ENCODE measurements at places on chromosomes 3 and 15.
A peak's percentile ranks its signal among the peaks of the same experiment; 100 is the strongest.

DNA sequence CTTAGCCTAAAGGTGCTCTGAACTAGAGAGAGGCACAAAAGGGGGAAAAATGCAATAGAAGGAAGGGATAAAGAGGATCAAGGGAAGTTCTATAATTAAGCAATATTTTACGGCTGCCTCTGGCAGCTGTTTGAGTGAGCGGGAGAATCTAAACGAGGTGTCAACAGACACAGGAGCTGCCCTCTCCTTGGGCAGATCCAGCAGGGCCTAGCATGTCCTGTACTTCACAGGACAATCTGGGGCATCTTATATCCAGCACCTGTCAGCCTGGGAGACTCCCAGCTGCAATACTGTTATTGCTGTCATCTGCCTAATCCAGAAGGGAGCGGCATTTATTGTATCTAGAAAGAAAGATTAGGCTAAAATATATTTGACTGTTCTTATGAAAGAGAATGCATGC, 68.9 kb downstream of the WWTR1 start:
- no peak for DNase-seq

GRCh38 chr3:50155891-50156290, 767 bp downstream of the SEMA3F start:
- no peak for DNase-seq

- DNase-seq = no peak
These were observed 46.2 kb upstream of the IREB2 start for GRCh38 chr15:78391781-78392180.

GRCh38 chr3:120498556-120499346, 48.0 kb upstream of the FSTL1 start:
- no peak for DNase-seq

DNA sequence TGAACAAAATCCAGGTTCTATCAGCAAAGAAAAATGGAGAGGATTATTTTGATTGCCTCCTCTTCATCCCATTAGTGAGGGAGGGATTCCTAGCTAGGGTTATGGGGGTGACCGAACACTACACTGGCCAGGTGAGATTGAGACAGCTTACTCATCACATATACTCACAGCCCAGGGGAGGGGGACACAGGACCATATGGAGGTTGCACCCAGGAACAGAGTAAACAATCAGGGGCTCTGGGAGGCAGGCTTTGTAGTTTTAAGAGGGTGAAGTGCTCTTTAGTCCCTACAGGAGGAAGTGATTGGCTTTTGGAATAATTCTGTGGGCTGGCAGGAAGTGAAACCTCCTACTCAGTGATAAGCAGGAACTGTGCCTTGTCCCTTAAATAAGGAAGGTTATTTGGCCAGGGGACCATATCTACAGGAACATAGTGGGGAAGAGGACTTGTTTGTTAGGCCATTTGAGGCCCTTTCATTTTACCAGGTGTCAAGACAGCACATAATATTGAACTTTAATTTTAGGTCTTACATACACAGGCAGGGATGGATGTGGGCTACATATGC, 17.5 kb upstream of the KCTD6 start:
- DNase-seq = peak; percentile 19

GRCh38 chr15:59329091-59329490, 43.6 kb downstream of the MYO1E start:
- DNase-seq = no peak

GRCh38 chr15:33374226-33374914, 63.6 kb downstream of the RYR3 start:
- no peak for DNase-seq

DNA sequence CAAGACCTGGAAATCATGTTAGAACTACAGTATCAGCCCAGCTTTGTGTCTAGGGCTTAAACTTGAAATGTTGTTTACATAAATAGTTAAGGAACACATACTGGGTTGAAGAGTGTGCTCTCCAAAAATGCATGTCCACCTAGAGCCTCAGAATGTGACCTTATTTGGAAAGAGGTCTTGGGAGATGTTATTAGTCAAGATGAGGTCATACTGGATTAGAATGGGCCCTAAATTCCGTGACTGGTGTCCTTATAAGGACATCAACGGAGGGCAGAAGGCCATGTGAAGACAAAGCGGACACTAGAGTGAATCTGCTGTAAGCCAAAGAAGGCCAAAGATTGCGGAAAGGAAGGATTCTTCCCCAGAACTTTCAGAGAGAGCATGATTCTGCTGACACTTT, 759.2 kb upstream of the CFAP20DC start:
- DNase-seq = no peak

GRCh38 chr3:77038468-77038929, 1.4 kb upstream of the ROBO2 start:
- peak; percentile 72 for DNase-seq

- DNase-seq = no peak
These were observed 8.7 kb downstream of the IMPG2 start for GRCh38 chr3:101311676-101312075.

GRCh38 chr3:97927704-97928103, 44.5 kb downstream of the RIOX2 start:
- no peak for DNase-seq

GRCh38 chr15:34258151-34258550, 33.3 kb downstream of the EMC4 start:
- DNase-seq = no peak

DNA sequence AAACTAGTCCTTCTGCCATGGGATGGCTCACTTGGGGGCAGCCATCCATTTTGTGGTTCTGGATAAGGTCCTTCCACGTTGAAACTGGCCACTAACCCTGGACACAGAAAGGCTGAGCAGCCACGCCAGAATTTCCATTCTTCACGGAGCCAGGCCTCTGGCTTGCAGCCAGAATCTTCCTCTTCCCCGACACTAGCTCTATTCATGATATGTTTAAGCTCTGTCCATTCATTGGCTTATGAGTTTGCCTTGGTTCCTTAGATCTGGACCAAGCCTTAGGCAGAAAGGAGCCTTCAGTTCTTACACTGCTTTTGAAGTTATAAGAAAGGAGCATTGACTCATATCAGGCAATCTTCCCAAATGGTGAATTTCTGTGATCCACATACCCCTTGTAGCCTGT, 288.4 kb upstream of the GOLGA6L4 start:
- no peak for DNase-seq
